ENCODE measurements at places on chromosomes 13 and 19.

DNA sequence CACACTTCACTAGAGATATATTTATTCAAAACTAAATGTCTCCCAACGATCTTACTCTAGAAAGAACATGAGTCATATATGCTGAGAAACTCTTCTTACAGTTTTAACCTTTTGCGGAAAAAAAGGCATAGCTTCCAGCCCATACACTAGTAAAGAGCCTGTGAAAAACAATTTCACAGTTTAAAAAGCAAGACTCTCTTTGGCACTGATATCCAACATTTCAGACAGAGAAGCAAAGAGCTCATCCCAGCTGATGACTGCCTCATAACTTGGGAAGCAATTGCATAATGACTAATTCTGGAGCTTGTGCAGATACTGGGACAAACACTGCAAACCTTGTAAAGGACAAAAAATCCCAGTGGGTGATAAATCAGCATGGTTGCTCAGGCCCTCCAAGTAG, 88.0 kb downstream of the ENOX1 start:
- DNase-seq: no peak

DNA sequence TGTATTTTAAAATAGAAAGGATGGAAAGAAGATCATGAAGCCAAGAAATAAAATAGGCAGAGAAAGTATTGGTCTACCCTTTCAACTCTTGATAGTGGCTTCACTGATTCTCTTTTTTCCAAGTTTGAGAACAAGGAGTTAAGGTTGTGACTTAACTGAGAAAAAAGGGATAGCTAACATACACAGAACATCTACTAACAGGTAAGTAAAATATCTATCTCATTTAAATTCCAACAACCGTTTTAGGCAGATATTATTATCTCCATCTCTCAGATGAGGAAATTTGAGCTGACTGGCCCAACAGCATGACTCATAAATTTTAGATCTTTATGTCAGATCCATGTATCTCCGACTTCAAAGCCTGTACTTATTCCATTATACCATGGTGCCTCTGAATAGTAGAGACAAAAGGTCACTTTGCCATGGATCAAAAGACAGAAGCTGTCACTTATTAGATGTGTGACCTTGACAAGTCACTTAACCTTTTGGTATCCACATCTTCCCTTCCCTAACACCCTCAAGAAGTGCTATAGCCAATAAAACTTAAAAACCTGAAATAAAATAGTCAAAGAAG, 152.1 kb downstream of the DACH1 start:
- DNase-seq: no peak

DNA sequence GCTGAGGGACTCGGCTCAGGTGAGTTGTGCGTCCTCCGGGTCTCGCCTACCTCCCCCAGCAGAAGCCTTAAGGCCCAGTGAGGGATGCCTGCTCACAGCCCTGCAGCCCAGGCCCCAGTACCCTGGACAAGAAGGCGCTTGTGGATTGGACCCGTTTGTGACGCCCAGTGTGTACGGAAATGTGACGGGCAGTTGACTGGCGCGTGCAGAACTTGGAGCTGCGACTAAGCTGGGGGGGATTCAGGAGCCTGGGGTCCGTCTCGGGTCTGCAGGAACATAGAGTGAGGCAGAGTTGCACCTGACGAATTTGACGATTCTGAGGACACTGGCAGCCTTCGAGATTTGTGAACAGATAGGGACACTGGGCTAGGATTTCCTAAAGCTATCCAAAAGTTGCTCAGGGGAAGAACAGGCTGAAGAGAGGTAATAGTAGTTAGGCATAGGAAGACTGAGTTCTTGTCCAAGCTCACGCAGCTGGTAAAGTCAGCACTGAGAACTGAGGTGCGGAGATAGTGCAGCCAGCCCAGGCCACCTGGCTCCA, 519 bp downstream of the ZNF551 start:
- no peak for DNase-seq

GRCh38 chr19:8459520-8460270, 14.9 kb downstream of the HNRNPM start:
- DNase-seq: no peak

DNA sequence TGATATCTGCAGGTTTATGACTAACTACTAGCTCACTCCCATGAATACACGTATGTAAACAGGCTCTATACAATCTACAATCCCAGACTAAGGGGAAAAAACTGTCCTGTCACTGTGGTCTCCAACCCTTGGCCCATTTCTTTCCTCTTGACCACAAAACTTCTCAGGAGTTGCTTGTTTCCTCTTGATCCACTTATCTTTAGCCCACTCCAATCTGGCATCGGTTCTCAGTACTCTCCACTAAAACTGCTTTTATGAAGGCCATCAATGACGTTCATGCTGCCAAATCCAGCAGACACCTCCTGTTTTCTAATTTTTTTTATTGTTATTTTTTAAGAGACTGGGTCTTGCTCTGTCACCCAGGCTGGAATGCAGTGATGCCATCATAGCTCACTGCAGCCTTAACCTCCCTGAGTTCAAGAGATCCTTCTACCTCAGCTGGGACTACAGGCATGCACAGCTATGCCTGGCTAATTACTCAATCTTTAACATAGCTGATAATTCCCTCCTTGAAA, 31.9 kb upstream of the USPL1 start:
- DNase-seq: no peak

- no peak for DNase-seq
Measured at GRCh38 chr13:24687611-24688010, 7.4 kb downstream of the ATP12A start.

GRCh38 chr13:91868351-91868750, 469.9 kb downstream of the GPC5 start:
- DNase-seq: no peak

DNA sequence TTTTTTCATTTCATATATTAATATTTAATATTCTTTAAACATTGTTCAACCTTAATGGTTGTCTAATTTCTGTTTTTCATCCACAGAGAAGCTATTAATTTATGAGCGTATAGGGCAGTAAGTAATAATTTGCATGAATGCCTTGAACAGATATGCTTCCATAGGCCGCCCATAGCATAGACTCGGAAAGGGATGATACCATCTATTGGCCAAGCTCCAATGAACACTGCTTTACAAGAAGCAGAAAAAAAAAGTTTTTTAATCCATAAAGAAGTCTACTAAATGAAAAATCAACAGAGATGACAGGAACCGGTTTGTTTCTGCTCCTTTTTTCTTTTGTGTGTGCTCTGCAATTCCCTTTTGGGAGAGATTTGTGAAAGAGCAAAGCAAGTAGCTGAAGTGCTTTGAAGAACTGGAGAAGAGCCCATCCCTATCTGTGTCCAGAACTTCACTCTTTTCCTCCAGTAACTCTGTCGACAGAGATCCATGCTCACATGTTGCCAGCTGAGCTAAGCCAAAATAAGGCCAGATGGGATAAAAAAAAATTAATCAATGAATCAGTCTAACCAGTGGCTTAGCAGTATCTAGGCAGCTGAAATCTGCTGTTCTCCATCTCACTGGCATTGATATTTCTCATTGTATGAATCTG, 215.9 kb upstream of the SOX21 start:
- no peak for DNase-seq

DNA sequence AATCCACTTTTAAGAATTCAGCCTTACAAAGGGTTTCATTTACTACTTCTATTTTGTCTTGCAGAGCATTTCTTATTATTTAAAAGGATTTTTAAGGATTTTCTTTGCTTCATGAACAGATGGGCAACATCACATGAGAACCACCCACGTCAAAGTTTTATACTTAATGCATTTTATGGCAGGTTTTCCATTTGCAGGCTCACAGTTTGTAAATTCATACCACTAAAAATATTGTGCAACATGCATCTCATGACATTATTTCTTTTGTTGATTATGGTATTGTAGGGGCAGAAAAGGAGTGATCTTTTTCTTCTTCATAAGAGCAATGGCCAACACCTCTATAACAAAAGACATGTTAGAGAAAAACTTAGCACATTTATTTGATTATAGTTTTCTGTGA, 554.0 kb upstream of the SPRY2 start:
- DNase-seq: no peak

DNA sequence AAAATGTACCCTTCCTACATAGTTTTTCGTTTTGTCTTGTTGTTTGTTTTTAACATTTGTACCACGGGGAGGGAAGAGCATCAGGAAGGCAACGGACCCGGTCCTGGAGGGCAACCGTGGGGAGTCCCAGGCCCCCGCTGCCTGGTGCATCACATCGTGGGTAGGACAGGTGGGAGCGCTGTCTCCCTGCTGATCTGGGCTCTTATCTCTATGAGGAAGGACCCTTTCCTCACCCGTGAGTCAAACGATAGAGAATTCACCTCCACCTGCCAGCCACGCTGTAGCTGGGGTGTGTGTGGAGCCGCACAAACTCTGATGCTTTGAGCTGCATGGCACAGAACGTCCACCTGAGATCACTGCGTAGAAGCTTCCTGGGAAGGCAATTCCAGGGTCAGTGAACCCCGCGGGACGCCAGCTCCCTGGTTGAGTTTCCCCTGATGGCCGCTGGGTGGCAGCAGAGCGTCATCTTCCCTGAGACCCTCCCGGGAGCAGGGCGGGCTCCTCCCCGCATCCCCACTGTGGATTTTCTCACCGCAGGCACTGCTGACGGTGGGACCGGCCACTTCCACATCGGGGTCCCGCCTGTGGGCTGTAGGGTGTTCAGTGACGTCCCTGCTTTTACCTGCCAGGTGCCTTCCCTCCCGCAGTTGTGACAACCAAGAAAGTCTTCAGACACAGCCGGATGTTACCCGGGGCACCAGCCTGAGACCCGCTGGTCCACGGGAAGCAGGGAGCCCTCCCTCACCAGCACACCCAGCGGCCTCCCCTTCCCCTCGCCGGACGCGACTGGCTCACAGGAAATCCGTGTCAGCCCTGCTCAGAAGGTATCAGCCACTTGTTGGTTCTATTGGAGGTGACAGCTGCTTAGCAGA, 54.7 kb downstream of the ZNF787 start:
- DNase-seq: peak; percentile 78

DNA sequence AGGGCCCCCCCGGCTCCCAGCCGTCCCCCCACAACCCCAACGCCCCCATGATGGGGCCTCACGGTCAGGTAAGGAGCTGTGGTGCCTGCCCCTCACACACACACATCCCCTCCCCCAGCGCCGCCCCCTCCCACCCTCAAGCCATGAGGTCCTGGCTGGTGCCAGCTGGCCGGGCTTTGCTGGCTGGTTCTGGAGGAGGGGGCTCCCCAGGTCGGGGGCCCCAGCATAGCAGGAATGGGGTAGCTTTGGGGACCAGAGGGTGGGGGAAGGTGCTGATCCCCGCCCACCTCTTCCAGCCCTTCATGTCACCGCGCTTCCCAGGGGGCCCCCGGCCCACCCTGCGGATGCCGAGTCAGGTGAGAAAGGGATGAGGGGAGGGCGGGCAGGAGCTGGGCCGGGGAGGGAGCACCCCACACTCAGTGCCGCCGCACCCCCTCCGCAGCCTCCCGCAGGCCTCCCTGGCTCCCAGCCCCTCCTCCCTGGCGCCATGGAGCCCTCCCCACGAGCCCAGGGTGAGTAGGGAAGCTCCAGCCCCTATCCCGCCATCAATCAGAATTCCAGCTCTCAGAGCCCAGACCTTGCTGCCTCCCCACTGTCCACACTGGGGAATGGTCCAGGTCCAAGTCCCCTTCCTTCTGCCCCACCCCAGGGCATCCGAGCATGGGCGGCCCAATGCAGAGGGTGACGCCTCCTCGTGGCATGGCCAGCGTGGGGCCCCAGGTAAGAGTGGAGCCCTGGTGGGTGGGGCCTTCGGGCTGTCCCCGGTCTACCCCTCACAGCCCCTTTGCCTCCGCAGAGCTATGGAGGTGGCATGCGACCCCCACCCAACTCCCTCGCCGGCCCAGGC, 6.4 kb downstream of the ISYNA1 start:
- peak; percentile 78 for DNase-seq

GRCh38 chr13:92514420-92515125, 712.0 kb upstream of the GPC6 start:
- DNase-seq: no peak

DNA sequence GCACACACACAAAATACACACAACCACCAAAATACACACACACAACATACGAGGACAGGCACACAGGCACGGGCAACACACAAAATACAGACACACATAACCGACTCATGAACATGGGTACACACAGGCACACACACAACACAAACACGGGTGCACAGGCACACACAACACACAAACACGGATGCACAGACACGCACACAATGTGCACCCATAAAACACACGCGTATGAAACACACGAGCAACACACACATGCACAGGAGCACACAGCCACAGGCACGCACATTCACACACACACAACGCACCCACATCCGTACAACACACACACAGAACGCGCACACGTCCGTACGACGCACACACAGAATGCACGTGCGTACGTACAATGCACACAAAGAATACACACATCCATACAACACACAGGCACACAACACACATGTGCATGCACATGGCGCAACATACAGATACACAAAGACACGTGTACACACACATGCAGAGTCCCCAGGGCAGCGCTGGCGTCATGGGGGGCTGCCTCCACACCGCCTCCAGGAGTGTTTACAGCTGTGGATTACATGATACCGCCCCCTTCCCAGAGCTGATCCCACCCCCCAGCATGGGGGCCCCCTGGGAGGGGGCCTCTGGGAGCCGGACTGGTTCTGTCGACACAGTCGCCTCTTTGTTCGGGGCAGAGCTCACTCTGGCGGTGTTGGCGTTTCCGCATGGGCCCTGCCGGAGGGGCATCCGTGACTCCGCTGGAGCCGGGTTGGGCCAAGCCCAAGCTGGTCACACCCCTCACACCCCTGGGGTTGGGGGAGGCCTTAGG, 2.9 kb downstream of the SBNO2 start:
- DNase-seq: peak; percentile 58

DNA sequence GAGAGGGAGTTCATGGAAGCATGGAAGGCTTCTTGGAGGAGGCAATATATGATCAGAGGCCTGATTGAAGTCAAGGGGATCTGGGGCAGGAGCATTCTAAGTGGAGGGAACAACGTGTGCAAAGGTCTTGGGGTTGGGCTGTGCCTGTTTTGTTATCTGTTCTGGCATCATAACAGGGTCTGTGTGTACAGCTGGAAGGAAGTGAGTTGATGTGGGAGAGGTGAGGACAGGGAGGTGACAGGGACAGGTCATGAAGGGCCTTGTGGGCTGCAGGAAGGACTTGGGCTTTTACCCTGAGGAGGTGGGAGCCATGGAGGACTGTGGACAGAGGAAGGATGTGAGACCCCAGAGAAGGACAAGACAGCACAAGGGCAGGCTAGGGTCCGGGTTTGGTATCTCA, 1.2 kb upstream of the NFILZ start:
- DNase-seq: no peak

- peak; percentile 74 for DNase-seq
Measured at GRCh38 chr19:664913-665443, 2.0 kb upstream of the RNF126 start.

- no peak for DNase-seq
Measured at GRCh38 chr19:47032171-47032811, 12.7 kb downstream of the NPAS1 start.

GRCh38 chr19:10624585-10624984, 768 bp upstream of the SLC44A2 start:
- DNase-seq: no peak

GRCh38 chr19:54905803-54906511, at the start of gene NCR1:
TSS of gene NCR1 (plus strand) at chr19:54906148. CDS start at chr19:54906188, 40 bp downstream.
- DNase-seq: no peak

- DNase-seq: no peak
Measured at GRCh38 chr13:67844574-67844973, 614.4 kb upstream of the PCDH9 start.

- DNase-seq: no peak
Measured at GRCh38 chr13:42497798-42498197, 76.2 kb upstream of the TNFSF11 start.

Measured in pancreas (tissue), 10 donors.